ENCODE measurements at places on chromosomes 6 and 20.
A peak's percentile ranks its signal among the peaks of the same experiment; 100 is the strongest.

GRCh38 chr6:12280458-12280857 lies 9.7 kb upstream of the EDN1 start:
- DNase-seq: peak; percentile 36

- no peak for DNase-seq
These were observed 67.3 kb downstream of the ADTRP start for GRCh38 chr6:11711003-11711983.

GRCh38 chr20:44756011-44756688 lies 10.5 kb downstream of the KCNK15 start:
- DNase-seq: no peak

- DNase-seq: no peak
These were observed 10.4 kb downstream of the SCML4 start for GRCh38 chr6:107813555-107814194.

GRCh38 chr20:56465997-56466396 lies 2.4 kb upstream of the RTF2 start:
- DNase-seq: no peak

GRCh38 chr20:56440346-56441007 lies 27.9 kb upstream of the RTF2 start:
- peak; percentile 48 for DNase-seq

- DNase-seq: peak; percentile 89
These were observed 75.3 kb downstream of the SLC23A2 start for GRCh38 chr20:4925842-4926530.

- no peak for DNase-seq
These were observed 302.2 kb downstream of the QKI start for GRCh38 chr6:163716690-163717089.

GRCh38 chr6:150565945-150566344 lies 33.7 kb upstream of the PLEKHG1 start:
- DNase-seq: no peak

- DNase-seq: peak; percentile 29
These were observed 230.7 kb upstream of the BTBD3 start for GRCh38 chr20:11686820-11687543.

GRCh38 chr6:159268511-159268910 lies 99.3 kb downstream of the FNDC1 start:
- DNase-seq: no peak

- DNase-seq: no peak
These were observed 44.0 kb upstream of the BTN3A2 start for GRCh38 chr6:26321005-26321404.

- no peak for DNase-seq
These were observed 50.5 kb upstream of the GCM1 start for GRCh38 chr6:53199156-53199555.

DNA sequence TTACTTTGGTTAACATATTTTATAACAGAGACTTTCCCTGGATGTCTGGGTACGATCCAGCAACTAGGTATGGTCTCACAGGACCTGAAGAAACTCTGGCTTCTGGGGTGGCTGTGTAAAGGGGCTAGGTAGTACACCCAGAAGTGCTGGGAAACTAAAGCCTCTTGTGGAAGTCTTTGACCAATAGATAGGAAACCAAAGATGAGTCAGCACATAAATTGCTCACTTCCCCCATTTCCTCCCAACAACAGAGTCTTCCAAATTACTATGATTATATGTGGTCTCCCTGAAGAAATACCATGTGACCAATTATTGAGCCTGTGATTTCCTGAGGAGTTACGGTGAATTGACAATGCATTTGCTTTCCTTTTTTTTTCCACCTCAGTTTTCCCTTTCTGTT lies 26.8 kb upstream of the TBX18 start:
- peak; percentile 40 for DNase-seq
